WTC11 (cell line): ENCODE measurements at places on chromosomes 4 and X. TPM values are rescaled to one million over a fixed set of nuclear protein-coding genes. Genes with fewer than 3 reads are reported as not detected.

DNA sequence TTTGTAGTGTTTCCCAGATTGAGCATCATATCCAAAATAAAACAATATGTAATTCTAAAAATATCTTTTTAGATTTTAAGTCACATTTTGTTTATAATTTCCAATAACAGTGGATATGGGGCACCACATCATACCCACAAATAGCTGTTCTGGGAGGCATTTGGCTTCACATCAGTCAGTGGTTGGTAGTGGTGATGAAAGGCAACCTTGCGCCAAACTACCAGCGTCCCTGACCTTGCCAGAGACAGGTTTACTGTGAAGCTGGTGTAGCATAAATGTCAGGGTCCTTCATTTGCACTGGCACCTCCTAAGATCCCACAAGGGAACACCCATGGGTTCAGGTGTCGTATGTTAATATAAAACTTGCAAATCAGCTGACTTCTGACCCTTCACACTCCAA lies 222.2 kb downstream of the DCTD start:
- no peak for DNase-seq

GRCh38 chr4:120540625-120541024 lies 381.9 kb downstream of the PRDM5 start:
- DNase-seq, result no peak

GRCh38 chrX:132940727-132941327 lies 17.6 kb downstream of the HS6ST2 start:
- DNase-seq, result no peak

The OTUD6A gene
- total RNA-seq, result 0.13 to 0.18 TPM (median 0.14 TPM) in 3 replicates

The PNCK gene
- total RNA-seq, result 8.6 to 14.3 TPM (median 12.1 TPM) in 3 replicates
